ENCODE measurements at places on chromosomes 6 and 20. TPM values are rescaled to one million over a fixed set of nuclear protein-coding genes. Genes with fewer than 3 reads are reported as not detected.

SIGLEC1 gene
- polyA plus RNA-seq: not detected

KCNK16 gene
- polyA plus RNA-seq: not detected

DUSP15 gene
- polyA plus RNA-seq: not detected

CNR1 gene
- not detected for polyA plus RNA-seq

HLA-DQA2 gene
- not detected for polyA plus RNA-seq

SSTR4 gene
- polyA plus RNA-seq: not detected

LHFPL5 gene
- not detected for polyA plus RNA-seq

CPNE5 gene
- polyA plus RNA-seq: 0.14 TPM

DDX43 gene
- polyA plus RNA-seq: 0.51 TPM

RSPH4A gene
- polyA plus RNA-seq: not detected

FRS3 gene
- 1.7 TPM for polyA plus RNA-seq

ENPP4 gene
- 1.1 TPM for polyA plus RNA-seq

NFKBIE gene
- polyA plus RNA-seq: 3.5 TPM

FOXC1 gene
- polyA plus RNA-seq: 3.5 TPM

ECT2L gene
- not detected for polyA plus RNA-seq

BAG2 gene
- polyA plus RNA-seq: 40.4 TPM

NNAT gene
- polyA plus RNA-seq: 0.90 TPM

MPIG6B gene
- polyA plus RNA-seq: not detected

ARMH2 gene
- polyA plus RNA-seq: not detected

CDYL gene
- 8.0 TPM for polyA plus RNA-seq

TINAG gene
- polyA plus RNA-seq: not detected

TLDC2 gene
- 0.20 TPM for polyA plus RNA-seq

TCP11 gene
- polyA plus RNA-seq: not detected

ARHGAP18 gene
- polyA plus RNA-seq: 12.5 TPM

HLA-DMA gene
- 6.2 TPM for polyA plus RNA-seq

CCN5 gene
- 23.6 TPM for polyA plus RNA-seq

C6orf89 gene
- polyA plus RNA-seq: 73.9 TPM

TSBP1 gene
- not detected for polyA plus RNA-seq

GNAS-AS1 gene
- 1.0 TPM for polyA plus RNA-seq

BEND3 gene
- 1.4 TPM for polyA plus RNA-seq

LTB gene
- polyA plus RNA-seq: not detected

C6orf58 gene
- not detected for polyA plus RNA-seq
